Stimulated activated CD8-positive, alpha-beta memory T cell treated with anti-CD3 and anti-CD28 coated beads, Interleukin-4, amount 100 ng/mL, for 4 hours (primary cell): ENCODE measurements at places on chromosomes 1 and 21.

DNA sequence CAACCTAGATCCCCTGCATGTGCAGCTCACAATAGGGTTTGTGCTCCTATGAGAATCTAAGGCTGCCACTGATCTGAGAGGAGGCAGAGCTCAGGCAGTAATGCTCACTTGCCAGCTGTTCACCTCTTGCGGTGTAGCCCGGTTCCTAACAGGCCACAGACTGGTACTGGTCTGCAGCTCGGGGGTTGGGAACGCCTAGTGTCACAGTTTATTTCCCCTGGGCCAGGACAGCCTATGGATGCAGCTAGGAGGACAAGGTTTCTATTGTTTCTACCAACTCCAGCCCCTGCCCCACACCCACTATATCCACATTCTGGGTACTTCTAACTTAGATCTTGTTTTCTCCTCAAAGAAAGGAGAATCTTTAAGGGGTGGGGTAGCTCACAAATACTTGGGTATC is 58.7 kb upstream of the PRRC2C start:
- no peak for DNase-seq

DNA sequence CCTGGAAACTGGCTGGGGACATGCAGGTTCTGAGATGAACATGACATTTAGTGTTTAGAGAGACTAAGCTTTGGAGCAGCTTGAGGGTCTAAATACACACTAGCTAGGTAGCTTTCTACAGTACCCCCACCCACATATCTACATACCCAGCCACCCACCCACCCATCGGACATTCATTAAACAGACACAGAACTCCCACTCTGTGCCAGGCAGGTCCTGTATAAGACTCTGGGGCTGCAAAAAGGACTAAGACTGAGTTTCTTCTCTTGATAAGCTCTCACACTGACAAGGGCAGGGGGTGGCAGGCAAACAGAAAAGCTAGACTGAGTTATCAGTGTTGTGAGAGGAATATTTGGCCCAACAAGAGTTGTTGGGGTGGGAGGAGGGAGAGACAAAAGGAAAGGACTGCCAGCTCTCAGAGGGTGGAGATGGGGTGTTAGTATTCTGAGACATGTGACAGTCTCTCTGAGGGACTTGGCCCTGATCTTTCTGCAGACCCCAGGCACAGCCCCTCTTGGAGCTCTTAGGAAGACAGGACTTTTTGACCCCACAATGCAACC is 6.8 kb downstream of the MAP7D1 start:
- no peak for DNase-seq

GRCh38 chr21:46229133-46229922 is 754 bp upstream of the LSS start:
- no peak for DNase-seq

DNA sequence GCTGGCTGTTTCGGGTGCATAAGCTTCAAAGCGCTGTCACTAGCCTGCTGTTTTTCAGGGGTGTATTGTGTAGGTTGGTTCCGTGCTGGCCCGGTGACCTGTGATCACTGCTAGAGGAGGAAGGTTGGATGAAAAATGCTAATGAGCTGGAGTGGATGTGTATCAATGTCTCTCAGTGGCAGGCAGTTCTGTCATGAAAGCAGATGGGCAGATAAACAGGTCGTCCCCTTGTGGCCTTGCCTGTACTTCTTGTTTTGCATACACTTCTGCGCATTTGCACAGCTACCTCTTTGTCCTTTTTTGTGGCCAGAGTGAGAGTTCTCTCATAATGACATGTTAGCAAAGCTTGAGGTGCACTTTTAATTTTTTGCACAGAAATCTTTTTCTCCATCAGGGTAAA is 2.9 kb downstream of the SELENON start:
- DNase-seq = no peak

DNA sequence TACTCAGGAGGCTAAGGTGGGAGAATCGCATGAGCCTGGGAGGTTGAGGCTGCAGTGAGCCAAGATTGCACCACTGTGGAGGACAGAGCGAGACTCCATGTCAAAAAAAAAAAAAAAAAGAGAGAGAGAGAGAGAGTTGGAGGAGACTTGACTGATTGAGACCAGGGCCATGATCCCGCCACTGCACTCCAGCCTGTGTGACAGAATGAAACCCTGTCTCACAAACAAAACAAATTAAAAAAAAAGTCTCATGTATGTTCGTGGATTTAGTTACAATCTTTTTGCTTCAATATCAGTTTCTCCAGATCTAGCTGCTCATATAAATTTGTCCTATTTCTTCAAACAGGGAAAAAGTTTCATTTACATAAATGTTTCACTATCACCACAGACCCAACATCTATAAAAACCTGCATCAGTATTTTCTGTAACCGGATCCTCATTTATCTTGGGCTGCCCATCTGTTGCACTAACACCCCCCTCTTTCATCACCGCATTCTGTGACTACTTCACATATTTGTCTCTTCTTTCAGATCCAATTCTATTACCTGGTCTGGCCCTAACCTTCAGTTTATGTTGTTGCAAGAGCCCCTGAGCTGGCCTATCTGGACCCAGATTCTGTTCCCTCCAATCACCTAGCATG is 127.0 kb downstream of the GREM2 start:
- DNase-seq = no peak

DNA sequence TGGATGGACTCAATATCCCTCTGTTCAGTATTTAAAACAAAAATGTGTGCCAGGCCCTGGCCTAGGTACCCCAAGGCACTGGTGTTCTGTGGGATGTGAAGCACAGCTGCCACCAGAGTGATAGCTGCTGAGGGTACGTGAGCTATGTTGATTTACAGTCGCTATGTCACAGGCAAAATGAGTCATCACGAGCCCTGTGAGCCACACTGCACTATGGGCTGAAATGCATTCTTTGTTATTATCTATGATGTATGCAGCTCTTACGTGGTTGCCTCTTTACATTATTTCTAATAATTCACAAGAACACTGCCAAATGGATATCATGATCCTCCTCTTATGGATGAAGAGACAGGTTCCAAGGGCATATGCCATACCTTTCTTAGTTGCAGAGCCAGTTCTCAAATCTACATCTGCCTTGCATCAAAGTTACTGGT is 2.1 kb downstream of the TEX38 start:
- no peak for DNase-seq

GRCh38 chr21:38712071-38712470 is 93.7 kb upstream of the ETS2 start:
- DNase-seq = no peak

GRCh38 chr1:109240158-109241152 is 8.9 kb upstream of the CELSR2 start:
- DNase-seq = no peak

DNA sequence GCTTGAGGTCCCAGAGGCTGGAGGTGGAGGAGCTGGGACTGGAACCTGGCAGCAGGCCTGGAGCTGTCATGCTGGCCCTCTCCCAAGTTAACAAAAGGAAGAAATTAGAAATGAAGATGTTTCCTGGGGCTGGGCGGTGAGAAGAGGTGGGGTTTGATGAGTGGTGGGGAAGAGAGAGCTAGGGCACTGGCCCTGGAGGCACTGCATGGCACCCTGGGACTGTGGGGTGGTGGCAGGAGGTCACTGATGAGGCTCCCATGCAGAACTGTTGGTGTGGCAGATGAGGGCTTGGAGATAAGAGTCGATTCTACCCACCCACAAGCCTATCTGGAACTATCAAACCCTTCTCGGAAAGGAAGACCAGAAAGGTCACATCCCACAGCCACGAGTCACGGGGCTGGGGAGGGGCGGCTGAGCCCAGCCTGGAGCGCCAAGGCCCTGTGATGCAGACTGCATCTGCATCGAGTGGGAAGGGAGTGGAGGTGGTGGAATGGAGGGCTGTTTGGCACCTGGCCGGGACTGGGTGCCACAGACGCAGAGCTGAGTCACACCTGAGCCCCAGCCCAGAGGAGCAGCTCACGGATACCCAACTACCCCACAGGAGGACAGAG is 29.4 kb downstream of the MRPL37 start:
- DNase-seq = no peak

DNA sequence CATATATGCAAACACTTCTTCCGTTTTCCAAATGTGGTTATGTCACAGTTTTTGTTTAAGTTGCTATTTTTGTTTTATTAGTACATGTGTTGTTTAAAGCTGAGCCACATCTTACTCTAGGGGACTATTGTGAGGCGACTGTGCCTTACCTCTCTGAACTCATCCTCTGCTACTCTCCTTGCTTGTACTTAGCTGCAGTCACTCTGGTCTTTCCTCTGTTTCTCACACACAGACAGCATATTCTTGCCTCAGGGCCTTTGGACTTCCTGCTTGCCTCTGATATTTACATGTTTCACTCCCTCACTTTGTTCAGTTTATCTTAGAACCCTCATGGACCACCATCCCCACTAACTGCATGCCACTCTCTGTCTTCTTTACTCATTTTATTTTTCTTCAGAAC is 101.1 kb downstream of the MACF1 start:
- no peak for DNase-seq

- DNase-seq = no peak
Measured at GRCh38 chr1:235368428-235368827, 1.2 kb downstream of the TBCE start.

DNA sequence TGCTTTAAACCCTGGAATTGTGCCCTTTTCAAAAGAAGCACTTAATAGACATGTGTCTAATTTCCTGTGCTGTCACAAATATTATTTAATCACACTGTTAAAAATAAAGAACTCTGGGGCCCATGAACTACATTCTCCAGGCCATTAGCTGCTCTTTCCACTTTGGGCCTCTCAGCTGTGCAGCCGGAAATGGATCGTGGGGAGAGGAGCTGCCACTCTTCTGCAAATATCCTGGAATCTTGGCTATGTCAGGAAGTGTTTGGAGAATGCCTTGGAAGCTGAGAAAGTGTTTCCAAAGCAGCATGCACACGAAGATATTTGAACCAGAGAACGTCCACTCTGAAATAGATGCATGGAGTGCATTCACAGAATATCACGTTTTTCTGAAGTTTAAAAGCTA is 27.5 kb upstream of the VPS26C start:
- no peak for DNase-seq

- DNase-seq = no peak
Measured at GRCh38 chr1:166840309-166841274, 1.3 kb downstream of the POGK start.

DNA sequence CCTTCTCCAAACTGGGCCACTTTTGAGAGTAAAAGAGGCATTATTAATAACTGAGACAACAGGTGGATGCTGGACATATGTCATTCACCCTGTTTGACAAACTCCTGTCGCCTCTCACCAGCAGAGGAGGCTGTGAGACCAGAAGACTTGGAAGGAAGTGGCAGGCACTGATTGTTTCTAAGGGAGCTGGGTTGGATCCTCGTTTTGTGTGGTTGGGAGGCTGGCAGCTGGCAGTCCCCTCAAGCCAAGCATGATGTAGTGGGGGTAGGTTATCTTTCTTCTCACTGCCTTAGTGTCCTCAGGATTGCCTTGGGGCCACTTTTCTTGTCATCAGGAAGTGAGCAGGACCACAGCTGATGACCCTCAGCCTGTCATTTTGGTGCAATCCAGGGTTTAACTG is 86.5 kb upstream of the KCNJ15 start:
- no peak for DNase-seq

GRCh38 chr1:175172503-175172902 is 20.1 kb downstream of the KIAA0040 start:
- no peak for DNase-seq

GRCh38 chr1:119081700-119082099 is 58.8 kb downstream of the WARS2 start:
- no peak for DNase-seq

DNA sequence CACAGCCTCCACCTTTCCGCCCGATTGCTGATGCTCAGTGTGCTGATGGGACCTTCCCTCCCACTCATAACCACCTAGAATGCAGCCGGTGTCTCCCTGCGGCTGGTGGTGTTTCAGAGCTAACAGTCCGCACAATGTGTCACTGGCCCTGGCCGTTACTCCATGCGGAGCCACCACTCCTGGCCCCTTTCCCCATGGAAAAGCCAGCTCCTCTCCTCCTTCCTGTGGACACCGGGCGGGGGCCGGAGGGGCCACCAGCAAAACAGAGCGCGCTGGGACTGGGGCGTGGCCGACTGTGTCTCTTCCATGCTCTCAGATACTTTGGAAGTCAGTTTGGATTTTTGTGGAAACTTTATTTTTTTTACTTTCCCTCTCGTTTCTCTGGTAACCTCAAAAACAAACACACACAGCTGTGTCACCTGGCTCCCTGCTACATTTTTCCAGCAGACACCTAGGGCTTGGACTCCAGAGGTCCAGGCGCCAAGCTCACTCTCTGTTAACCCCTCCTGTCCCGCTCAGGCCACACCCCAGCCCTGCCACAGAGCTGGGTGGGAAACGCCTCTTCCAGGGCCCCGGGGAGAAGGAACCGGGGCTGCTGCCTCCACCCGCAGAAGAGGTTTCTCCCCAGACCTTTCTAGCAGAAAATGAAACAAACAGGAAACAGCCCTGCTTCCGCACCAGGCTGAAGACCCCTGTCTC is 32.5 kb upstream of the COL6A2 start:
- DNase-seq = no peak

DNA sequence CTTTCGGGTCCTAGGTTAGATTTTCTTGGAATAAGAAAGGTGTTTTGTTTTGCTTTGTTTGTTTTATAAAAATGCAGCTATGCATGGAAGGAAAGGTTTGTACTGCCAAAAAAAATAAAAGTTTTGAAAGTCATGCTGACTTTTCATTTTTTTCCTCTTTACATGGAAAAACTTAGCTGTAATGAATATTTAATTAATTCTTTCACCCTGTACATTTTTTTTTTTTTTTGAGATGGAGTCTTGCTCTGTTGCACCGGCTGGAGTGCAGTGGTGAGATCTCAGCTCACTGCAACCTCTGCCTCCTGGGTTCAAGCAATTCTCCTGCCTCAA is 48.7 kb downstream of the NENF start:
- no peak for DNase-seq

- DNase-seq = no peak
Measured at GRCh38 chr1:3296326-3296725, 158.1 kb upstream of the ARHGEF16 start.

- no peak for DNase-seq
Measured at GRCh38 chr1:203968761-203969160, 104.2 kb upstream of the SOX13 start.

DNA sequence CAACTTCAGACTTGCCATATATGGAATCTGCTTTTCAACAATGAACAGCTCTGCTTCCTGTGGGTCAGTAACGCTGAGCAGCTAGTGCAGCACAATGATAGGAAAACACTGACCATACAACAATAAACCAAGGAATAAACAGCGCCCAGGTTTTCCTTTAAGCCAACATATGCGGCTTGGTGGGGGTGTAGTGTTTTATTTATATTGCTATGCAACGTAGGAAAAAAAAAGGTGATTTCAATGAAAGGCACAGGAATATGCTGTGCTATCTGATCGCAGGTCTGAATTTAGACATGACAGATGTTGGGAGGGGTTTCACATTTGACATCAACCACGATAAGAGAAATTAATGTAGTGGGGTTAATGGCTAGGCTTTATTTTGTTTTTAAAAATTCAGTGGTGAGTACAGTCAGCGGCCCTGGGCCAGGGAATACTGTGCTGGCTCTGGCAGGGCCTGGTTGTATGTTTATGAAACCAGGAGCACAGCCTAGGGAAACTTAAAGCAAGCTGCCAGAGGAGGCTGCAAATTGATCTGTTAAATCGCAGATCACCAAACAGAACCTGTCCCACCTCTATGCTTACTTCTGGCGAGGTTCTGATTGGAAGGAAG is 4.3 kb downstream of the TSPAN2 start:
- no peak for DNase-seq

GRCh38 chr1:24415910-24416665 is 486 bp downstream of the NIPAL3 start:
- no peak for DNase-seq

- DNase-seq = no peak
Measured at GRCh38 chr1:118990513-118991152, 2.5 kb upstream of the TBX15 start.

GRCh38 chr1:203037509-203038190 is 11.4 kb downstream of the PPFIA4 start:
- DNase-seq = no peak
